ENCODE measurements at places on chromosomes 2 and 18. TPM values are rescaled to one million over a fixed set of nuclear protein-coding genes. Genes with fewer than 3 reads are reported as not detected.
A peak's percentile ranks its signal among the peaks of the same experiment; 100 is the strongest.

Gene SIX2
- total RNA-seq: 0.51 TPM

- DNase-seq: no peak
Measured at GRCh38 chr2:238327751-238328150, 7.4 kb downstream of the TRAF3IP1 start.

Gene ARHGAP28
- total RNA-seq: 0.41 TPM

DNA sequence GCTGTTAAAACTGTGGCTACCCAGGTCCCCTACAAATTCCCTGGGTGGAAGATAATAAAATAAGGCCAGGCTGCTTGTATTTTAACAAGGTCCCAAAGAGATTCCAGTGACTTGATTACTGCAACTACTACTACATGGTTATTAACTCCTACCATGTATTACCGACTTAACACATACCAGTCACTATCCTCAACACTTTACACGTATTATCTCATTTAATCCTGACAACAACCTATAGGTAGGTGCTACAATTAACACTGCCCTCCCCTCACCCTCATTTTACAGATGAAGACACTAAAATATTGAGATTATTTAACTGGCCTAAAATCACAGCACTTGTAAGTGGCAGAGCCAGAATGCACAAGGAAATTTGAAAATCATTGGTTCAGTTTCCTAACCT, 5.4 kb downstream of the CLASP1 start:
- DNase-seq: no peak

Gene PCARE
- total RNA-seq: not detected

Gene DPYSL5
- total RNA-seq: 0.31 TPM

GRCh38 chr2:174836995-174837390, 72.7 kb upstream of the CHRNA1 start:
- no peak for DNase-seq

- DNase-seq: no peak
Measured at GRCh38 chr2:2234398-2235195, 96.5 kb downstream of the MYT1L start.

Gene TGIF1
- total RNA-seq: 171 TPM

DNA sequence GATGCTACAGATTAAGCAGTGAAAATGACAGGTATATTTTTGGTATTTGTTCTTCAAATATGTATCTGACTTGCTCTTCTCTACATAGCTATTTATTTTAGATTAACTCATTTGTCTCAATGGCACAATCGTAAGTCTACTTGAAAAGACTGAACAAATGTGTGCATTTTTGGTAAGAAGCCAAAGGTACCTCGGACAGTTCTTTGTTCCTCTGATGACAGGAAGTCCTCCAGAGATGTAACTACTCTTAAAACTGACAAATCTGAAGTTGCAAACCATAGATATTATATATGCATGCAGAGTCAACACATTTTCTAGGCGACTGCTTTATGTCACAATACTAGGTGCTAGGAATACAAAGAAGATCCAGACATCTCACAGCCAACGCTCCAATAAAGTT, 36.7 kb downstream of the NDUFAF7 start:
- DNase-seq: no peak

- peak; percentile 65 for DNase-seq
Measured at GRCh38 chr2:197158591-197159550, 151.7 kb downstream of the ANKRD44 start.

GRCh38 chr18:63183378-63183777, 136.2 kb downstream of the BCL2 start:
- DNase-seq: no peak

Gene KCNG2
- total RNA-seq: not detected

DNA sequence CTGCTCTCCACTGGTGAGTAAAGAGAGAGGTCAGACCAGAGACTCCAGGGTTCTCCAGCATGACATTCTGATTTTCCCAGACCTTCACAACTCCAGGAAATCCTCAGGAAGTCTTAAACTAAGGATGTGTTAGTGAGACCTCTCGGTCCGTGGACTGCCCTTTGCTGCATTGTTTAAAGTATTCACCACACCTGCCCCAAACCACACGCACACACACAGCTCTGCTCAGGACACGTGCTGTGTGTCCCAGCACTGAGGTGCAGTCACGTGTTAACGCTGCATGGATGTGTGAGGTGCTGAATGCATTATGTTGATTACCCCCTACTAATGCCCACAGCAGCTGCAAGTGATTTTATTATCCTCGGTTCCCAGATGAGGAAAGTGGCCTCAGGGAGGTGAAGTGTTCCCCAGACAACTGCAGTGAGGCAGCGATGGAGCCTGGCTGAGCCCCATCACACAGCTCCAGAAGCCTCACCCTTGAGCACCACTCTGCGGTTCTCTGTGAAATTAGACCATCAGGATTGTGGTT, 68.4 kb downstream of the TRAPPC12 start:
- DNase-seq: no peak

GRCh38 chr18:9516437-9517064, 41.2 kb downstream of the RALBP1 start:
- no peak for DNase-seq

Gene EPB41L3
- 0.36 TPM for total RNA-seq

GRCh38 chr2:100376836-100377235, 40.6 kb downstream of the CHST10 start:
- no peak for DNase-seq

GRCh38 chr2:603869-604268, 73.3 kb downstream of the TMEM18 start:
- no peak for DNase-seq

DNA sequence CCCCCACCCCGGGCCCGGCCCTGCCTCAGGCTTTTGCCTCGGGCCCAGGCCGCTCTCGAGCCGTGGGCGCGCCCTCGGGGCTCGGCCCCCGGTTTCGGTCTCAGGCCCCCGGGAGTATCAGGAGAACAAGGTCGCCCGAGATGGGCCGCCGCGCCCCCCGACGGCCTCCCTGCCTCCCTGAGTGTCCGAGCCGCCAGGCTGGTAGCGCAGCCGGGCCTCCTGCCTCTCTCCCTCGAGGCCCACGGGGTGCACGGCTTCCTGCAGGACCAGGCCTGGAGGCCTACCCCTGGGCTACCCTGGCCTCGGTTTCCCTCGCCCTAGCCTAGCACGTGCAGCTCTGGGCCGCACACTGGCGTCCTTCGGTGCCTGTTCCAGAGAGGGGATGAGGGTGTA, 8.4 kb downstream of the GBX2 start:
- no peak for DNase-seq

Gene CBLN2
- 5.7 TPM for total RNA-seq

DNA sequence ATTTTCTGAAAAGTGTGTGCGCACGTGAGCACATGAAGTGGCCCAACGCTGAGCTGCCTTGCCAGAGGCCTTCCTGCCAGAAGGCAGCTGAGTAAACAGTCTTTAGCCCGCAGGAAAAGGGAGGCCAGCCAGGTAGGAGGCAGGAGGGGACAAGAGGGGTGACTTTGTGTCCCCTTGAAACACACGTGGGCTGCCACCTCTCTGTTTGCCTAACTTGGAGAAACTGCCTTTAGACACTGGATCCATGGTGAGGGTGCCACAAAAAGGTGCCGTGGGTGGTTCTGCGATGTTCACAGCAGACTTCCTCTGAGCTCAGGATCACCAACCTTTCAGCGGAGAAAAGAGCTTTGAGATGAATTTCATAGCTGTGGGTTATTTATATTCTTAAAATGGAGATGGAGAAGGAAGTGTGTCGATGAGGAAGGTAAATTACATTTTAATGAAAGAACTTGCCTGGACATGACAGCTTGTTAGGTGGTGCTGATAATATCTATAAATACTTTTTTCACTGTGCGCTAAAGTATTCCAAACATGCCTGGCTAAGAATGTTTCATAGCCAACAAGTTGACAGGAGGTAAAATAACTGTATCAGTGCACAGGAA, 36.6 kb upstream of the ASB1 start:
- DNase-seq: no peak

DNA sequence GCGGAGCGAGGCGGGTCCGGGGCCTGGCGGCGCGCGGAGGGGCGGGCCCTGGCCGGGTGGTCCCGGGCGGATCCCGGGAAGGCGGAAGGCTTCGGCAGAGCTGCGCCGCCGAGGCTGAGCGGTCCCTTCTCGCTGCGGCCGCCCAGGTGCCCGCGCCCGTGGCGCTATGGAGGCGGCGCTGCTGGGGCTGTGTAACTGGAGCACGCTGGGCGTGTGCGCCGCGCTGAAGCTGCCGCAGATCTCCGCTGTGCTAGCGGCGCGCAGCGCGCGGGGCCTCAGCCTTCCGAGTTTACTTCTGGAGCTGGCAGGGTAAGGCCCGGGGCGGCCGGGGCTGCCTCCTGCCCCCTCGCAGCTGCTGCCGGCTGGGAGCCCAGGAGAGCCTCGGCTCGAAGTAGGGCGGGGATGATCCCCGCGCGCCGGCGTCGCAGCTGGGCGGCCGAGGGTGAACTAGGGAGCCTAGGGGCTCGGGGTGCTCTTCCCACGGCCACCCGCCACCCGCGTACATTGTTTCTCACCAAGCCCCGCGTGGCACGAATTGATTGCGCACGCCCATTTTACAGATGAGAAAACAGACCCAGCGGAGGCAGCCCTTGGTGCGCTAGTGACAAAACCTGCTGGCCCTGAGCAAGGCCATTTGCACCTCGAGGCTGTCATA, at the start of gene SLC66A3:
TSS of gene SLC66A3 (plus strand) at position 87 of the 655 bp plus-strand sequence. CDS start at position 167, 80 bp downstream.
- DNase-seq: no peak

DNA sequence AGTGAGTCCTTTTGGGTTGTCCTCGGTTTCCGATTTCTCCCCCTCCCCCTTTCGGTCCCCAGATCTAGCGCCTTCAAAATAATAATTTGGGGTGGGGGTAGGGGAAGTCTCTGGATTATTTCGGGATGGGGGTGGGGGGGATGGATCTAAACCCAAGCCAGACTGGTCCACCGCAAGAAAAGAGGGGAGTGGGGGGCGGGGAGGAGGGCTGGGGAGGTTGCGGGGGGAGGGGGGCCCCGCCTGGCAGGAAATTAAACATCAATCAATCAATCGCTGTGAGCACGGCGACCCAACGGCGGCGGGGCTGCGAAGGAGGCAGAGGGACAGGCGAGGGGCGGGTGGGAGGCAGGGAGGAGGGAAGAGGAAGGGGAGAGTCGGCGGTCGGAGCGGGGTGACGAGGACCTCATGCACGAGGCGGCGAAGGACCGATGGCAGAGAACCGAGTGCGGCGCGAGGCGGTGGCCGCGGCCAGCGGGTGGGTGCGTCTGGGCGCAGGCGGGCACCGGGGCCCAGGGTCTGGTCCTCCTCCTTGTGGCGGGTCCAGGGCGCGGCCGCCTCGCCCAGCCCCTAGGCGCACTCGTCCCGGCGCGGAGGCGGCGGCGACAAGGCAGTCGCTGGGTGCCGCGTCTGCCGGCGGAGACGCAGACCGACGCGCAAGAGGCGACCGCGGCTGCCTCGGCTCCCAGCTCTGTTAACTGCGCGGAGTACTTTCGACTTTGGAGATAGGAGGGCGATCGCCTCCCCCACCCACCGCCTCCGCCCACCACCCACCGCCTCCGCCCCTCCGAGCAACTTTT, 468 bp upstream of the SATB2 start:
- no peak for DNase-seq

- DNase-seq: no peak
Measured at GRCh38 chr2:151267537-151267936, 5.9 kb upstream of the RBM43 start.

- no peak for DNase-seq
Measured at GRCh38 chr2:69165091-69165880, 152.3 kb downstream of the ANTXR1 start.

GRCh38 chr2:121187982-121188411, 97.0 kb downstream of the TFCP2L1 start:
- no peak for DNase-seq

DNA sequence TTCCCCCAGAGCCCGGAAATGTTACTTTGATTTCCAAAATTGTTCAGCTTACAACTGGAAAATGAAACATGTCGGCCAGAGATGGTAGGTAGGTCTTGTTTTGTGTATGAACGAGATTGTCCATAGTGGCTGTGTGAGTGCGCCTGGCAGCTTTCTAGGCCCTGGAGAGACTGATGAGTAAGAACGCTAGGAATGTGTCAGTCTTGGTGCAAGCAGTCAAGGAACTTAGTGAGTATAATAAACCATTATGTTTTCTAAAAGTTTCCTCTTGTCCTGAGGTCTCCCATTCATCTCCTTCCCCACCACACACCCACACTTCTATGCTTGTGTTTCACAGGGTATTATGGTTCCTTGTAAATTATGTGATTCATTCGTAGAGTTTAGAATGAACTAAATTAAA, 234.2 kb downstream of the CDH2 start:
- no peak for DNase-seq

- no peak for DNase-seq
Measured at GRCh38 chr2:150468350-150468960, 19.0 kb downstream of the RND3 start.

- DNase-seq: no peak
Measured at GRCh38 chr2:127065299-127065939, 41.5 kb downstream of the BIN1 start.

DNA sequence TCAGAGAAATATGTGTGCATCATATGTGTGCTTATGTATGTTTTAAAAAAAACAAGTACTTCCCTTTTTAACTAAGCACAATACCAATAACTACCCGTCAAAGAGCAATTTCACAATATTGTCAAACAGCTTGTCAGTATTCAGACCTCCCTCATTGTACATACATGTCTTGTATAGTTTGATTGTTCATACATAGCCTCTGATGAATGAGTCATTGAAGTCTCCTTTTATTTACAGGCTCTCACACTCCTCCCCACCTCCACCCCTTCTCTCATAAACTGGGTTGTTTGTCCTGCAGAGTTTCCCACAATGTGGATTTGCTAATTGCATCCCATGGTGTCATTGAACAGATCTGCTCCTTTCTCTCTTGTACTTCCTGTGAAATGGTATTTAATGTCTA, 132.8 kb upstream of the L3MBTL4 start:
- no peak for DNase-seq

DNA sequence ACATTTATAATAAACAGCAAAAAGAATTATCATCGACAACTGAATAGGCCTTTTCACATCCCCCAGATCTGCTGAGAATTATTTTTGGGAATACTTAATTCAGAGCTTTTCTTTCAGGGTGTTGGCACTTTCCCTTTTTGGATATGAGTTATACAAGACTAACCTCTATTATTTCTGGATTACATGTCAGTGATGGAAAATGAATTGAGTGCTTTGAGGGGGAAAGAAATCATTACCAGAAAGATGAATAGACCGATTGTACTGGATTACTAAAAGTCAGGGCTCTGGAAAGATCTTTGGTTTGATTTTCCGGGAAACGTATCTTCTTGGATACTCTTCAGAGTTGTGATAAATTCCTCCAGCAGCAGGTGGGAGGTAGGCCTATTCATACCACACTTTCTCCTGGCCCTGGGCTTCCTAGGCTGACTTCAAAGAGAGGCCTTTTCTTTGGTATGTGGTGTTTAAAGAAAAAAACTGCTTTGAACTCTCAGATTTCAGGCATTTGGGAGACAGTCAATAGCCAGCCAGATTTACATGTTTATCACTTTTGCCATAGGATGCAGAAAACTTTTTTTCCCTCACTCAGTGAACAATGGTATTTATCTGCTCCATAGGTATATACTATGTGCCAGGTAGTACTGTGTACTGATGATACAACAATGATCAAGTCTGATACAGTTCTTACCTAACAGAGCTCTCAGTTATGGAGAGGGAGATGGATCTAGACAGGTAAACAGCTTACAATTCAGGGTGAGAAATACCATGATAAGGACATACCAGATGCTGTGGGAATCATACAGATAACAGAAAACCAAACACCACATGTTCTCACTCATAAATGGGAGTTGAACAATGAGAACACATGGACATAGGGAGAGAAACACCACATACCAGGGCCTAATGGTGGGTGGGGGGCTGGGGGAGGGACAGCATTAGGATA, 63.3 kb upstream of the ACTR3 start:
- DNase-seq: no peak

GRCh38 chr2:21245565-21245964, 121.8 kb downstream of the TDRD15 start:
- no peak for DNase-seq

Gene UCN
- 4.4 TPM for total RNA-seq

Data from Panc1 (cell line).